Left renal pelvis (tissue), 4 donors: ENCODE measurements at places on chromosomes 6 and 20.

- DNase-seq, result no peak
Measured at GRCh38 chr6:71079677-71080076, 122.8 kb upstream of the B3GAT2 start.

GRCh38 chr6:87736809-87737540, 34.9 kb upstream of the AKIRIN2 start:
- no peak for DNase-seq

GRCh38 chr6:30691208-30691847, 544 bp upstream of the NRM start:
- DNase-seq, result no peak

- DNase-seq, result no peak
Measured at GRCh38 chr6:135871296-135871695, 19.8 kb downstream of the PDE7B start.

- no peak for DNase-seq
Measured at GRCh38 chr20:25310921-25311728, 63.2 kb downstream of the PYGB start.

GRCh38 chr6:121619013-121619412, 183.6 kb downstream of the GJA1 start:
- no peak for DNase-seq

GRCh38 chr6:11213422-11214021, 18.9 kb downstream of the NEDD9 start:
- no peak for DNase-seq

DNA sequence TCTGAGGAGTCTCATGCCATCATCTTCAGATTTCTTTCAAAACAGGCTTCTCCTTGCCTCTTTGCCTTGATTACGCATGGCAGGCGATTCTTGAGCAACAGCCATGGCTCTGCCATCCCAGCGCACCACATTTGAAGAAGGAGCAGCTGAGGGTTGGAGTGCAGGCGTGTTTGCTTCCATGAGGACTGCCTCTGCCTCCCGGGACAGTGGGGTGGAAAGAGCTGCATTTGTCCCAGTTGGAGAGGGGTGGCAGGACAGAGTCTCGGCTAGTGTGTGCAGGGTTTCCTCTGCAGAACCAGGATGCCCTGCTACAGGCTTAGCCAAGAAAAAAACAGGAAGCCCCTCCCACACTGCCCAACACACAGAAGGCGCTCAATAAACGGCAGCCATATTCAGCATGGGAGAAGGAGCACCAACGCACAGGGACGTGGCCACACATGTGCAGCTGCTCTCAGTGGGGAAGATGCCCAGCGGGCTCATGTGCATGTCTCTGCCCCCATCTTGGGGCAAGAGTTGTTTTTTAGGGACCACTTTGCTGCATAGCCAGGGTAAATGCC, 36.6 kb downstream of the IRF4 start:
- no peak for DNase-seq

DNA sequence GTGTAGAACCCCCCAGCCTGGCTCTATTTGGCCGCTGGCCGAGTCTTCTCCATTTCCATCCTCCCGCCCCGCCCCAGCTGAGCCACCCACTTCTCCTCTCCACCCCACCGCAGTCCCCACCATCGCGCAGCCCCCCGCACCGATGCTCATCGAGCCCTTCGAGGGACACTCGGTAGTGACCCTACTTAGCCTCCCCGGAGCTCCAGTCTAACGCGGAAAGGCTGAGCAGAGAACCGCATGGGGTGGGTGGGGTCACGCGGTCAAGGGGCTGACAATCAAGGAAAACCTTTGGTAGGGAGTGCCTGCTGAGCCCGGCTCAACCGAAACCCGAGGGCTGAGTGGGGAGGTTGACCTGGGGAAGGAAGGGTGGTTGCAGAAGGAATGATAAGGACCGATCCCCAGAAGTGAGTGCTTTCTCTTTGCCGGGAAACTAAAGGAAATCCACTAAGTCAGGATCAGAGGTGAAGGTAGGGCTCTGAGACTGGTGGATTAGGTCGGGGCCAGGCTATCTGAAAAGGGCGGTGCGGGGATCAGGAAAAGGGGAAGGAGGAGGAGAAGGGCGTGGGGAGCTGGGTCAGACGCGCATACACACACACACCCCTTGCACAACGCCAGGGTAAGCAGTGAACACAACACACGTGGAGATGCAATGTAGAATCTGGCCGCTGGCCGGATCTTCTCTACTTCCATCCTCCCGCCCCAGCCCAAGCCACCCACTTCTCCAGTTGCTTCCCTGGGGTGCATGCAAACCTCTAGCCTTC, 49.8 kb downstream of the CPXM1 start:
- no peak for DNase-seq

- no peak for DNase-seq
Measured at GRCh38 chr6:159966339-159966738, 2.5 kb upstream of the IGF2R start.

- no peak for DNase-seq
Measured at GRCh38 chr20:642398-643174, 10.4 kb downstream of the SRXN1 start.

DNA sequence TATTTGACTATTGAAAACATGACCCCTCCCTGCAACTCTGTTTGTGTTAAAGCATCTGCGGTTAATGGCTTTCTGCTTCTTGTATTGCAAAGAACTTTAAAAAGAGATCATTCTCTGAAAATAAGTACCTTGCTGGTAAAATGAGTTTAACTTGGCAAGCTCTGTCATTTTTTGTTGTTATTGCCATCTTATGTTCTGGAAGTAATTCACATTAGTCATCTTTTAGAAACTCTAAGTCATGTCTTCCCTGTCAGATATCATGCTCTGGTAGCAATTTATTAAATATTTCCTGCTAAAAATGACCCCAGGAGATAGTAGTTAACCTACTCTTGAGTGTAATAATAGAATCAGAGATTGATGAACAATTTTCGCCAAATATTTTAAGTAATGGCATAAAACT, 890.6 kb downstream of the KIF16B start:
- no peak for DNase-seq

DNA sequence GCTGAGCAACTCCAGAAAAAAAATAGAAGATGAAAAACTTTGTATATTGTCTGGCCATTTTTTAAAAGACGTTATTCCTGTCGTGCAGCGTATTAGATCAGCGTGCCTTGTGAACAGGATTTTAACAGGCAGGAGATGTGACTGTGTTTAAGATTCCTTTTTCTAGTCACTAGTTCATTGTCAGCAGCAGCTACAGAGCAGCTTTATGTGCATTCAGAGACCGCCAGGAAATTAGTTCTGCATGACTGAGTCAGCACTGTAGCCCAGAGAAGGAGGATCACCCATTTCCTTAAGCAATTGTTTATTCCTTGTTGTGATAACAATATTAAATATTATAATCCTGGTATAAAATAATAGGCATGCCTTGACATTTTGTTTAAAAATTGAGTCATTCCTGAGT, 75.4 kb upstream of the ADGRB3 start:
- no peak for DNase-seq

DNA sequence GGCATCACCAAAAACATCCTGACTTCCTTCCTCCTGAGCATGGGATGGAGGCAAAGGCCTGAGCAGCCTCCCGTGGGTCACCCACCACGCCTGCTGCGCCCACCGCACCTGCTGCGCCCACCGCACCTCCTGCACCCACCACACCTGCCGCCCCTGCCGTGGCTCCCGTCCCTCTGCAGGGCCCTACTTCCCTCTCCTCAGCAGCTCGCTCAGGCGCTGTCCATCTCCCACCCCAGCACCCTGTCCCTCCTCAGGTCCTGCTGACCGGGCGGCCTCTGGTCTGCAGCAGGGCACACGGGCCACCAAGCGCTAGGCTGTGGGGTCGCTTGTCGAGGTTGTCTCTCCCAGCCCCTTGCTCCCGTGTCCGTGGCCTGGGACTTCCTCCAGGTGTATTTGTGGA, 72.7 kb upstream of the SLCO4A1 start:
- no peak for DNase-seq

- DNase-seq, result no peak
Measured at GRCh38 chr6:136923116-136923953, 1.2 kb downstream of the SLC35D3 start.

DNA sequence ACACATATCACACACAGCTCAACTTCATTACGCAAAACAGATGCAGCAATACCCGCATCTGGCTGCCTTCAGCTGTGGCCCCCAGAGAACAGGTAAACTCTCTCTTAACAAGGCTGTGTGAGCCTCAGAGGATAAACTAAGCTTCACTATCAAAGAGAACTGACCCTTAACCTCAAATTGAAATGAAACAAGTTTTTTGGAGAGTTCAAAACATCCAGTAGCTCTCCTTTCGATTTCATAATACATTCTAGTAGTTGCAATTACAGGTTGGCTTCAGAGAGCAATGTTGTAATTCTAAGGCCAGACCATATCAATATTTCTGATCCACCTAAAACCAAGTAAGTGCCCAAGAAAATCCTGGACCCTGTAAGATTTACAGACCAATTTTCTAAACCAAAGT, 113.5 kb downstream of the FAXC start:
- no peak for DNase-seq

DNA sequence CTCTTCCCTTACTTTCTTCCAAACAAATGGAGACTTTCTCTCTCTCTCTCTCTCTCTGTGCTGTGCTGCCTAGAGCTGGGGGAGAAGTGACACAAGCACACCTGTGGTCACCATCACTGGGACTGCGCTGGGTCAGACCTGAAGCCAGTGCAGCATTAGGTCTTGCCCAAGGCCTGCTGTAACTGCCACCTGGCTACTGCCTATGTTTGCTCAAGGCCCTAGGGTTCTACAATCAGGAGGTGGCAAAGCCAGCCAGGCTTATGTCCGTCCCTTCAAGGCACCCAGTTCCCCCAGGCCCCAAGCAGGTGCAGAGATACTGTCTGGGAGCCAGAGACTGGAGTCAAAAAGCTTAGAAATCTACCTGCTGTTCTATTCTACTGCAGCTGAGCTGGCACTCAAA, 49.4 kb upstream of the TOP1 start:
- DNase-seq, result no peak

DNA sequence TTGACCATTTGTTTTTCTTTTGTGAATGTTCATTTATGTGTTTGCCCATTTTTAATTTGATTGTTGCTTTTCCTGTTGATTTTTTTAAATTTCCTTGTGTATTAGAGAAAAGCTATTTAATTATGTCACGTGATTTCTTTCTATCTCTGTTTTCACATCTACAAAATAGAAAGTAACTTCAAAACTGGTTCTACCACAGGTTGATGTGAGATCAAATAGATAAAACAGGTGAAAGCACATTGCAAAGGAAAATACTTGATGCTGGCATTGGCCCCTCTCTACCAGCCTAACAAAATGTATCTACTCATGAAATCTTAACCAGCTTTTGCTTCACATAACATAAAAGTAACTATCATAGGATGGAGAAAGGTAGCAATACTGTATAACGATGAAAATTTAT, 129.2 kb downstream of the TMEM242 start:
- no peak for DNase-seq

DNA sequence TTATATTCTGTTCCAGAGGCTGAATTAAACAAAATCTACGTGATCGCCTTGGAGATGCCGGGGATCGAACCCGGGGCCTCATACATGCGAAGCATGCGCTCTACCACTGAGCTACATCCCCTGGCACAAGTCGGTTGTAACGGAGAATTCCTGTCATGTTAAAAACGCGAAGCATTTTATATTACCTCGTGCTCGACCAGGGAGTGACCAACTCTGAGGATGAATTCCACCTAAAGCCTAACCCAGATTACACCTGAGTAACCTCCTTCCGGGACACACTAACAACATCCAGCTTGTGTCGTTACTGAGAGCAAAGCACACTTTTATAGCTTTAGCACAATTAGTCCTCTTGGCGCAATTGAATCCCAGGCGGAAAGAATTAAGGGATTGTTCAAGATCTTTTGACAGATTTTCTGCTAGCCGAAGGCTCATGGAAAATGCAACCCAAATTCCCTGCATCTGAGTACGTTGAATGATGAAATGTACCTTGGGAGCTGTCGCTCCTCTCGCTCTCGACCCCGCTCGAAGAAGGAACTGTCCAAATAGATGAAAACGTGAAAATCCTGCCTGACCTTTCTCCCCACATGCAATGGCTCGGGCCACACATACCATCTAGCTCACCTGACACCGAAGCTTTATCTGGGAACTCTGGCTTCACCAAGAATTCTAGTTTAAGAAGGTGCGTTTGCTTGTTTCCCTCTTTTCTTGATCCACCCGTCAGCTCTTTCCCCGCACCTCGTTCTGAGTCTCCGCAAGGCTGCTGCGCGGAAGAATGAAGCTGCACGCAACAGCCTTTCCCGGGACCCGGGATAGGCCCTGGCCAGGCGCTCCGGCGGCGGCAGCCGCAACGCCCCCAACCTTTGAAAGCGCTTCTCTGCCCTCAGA, 148.3 kb downstream of the GPX5 start:
- DNase-seq, result no peak

GRCh38 chr6:119148098-119148824, 69.8 kb upstream of the FAM184A start:
- DNase-seq, result no peak

GRCh38 chr6:84447651-84448050, 220.2 kb upstream of the CEP162 start:
- no peak for DNase-seq

DNA sequence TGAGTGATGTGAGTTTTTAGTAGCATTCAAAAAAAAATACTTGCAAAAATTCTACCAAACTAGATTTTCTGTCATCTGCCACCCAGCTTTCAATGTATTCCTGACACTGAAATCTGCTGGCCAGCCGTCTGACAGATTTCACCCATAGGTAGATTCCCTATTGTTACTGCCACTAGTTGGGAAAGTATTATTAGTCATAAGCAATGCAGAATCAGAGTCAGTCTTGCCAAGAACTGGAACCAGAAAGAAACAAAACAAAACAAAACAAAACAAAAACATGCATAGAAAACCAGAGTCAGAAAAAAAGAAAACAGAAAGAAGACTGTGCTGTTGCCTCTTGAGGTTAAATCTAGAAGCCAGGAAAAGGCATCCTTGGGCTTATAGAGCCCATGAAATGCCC, 293.1 kb upstream of the KCNQ5 start:
- DNase-seq, result no peak

DNA sequence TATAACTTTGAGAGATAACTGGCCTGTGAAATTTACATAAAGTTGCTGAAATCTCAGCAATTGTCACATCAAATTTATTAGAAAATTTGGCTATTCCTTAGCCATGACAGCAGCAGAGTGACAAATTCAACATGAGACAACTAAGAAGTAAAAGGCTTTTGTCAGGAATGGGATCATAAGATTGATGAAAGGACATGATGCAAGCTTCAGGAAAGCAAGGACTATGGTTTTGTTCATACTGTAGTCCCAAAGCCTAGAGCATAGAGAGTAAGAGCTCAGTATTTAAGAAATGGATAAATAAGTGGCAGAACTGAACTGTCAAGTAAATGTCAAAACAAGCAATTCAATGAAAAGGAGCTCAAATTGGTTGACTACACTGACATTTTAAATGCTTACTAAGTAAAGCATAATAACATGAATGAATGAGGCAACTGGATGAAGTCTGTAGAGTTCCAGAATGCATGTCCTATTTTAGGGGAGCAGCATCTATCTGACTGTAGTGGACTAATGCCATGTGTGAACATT, 12.6 kb downstream of the PGM3 start:
- no peak for DNase-seq

DNA sequence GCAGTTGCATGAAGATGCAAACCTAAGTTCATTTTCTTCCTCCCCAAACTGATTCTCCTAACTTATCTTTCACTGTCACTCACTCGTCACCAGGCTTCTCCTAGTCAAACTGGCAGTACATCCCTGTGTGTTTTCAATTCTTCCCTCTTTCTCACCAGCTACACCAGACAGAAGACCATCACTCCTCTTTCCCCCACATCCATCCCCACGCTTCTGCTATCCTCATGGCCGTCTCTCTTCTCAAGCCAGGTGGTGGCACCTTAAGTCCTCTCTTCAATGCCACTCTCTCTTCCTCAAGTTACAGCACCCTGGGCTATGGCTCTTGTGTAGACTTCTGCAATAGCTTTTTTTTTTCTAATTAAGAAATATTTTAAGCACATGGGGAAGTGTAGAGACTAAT, 14.4 kb upstream of the TREM2 start:
- DNase-seq, result no peak

GRCh38 chr6:6790891-6791290, 202.4 kb downstream of the LY86 start:
- no peak for DNase-seq
